ENCODE measurements at places on chromosomes 4 and X.

DNA sequence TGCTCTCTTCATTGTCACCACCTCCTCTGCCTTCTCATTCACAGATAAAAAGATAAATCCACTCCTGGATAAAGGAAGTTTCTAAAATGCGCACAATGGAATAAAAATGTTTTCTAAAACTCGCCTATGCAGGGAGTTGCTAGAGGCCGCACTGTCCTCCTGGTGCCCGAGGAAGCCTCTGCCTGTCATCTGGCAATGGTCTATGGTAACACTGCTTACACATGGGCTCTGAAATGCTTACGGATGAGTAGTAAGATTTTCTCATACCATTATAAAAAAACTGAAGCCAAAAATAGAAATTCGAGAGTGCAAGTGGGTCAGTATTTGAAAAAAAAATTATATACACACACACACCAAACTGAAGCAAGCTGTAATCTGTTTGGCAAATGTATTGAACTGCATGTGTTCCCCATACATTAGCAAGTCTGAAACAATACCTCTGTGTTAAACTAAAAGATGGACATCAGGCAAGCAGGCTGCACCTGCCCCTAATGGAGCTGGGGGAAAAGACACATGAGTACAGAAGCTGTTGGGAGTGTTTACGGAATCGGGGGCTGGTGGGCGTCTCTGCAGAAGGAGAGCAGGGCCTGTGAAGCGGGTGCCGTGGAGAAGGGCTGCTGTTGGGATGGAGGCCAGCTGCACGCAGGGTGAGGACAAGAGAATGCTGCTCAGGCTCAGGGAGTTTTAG is 103.3 kb upstream of the FAT1 start:
- DNase-seq, result no peak

- DNase-seq, result no peak
These were observed 13.3 kb downstream of the SPCS3 start for GRCh38 chr4:176333076-176333475.

GRCh38 chr4:6956434-6957147 is 47.0 kb downstream of the TBC1D14 start:
- DNase-seq, result no peak

DNA sequence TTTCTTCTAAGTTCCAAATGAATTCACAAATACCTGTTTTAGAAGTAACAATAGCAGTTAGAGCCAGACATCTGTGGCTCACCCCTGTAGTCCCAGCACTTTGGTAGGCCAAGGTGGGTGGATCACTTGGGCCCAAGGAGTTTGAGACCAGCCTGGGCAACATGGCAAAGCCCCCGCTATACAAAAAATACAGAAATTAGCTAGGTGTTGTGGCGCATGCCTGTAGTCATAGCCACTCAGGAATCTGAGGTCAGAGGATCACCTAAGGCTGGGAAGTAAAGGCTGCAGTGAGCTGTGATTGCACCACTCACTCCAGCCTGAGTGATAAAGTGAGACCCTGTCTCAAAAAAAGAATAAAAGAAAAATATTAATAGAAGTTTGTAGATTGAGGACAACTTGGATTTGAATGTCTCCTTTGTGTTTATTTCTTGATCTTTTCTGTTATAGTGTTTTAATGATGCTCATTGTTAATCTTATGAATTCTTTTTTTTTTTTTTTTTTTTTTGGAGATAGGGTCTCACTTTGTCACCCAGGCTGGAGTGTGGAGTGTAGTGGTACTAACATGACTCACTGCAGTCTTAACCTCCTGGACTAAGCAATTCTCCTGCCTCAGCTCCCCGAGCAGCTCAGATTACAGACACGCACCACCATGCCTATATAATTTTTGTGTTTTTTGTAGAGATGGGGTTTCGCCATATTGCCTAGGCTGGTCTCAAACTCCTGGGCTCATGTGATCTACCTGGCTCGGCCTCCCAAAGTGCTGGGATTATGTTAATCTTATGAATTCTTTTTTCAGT is 30.7 kb upstream of the RAPGEF2 start:
- DNase-seq, result no peak

GRCh38 chr4:56531149-56531770 is 25.7 kb downstream of the ARL9 start:
- peak; percentile 58 for DNase-seq

Measured in erythroblast (primary cell).